ENCODE measurements at places on chromosomes 1 and 21.

- DNase-seq = no peak
These were observed 78.3 kb downstream of the NOS1AP start for GRCh38 chr1:162147760-162148159.

GRCh38 chr1:15031251-15031933 is 122.2 kb upstream of the TMEM51 start:
- DNase-seq = no peak

DNA sequence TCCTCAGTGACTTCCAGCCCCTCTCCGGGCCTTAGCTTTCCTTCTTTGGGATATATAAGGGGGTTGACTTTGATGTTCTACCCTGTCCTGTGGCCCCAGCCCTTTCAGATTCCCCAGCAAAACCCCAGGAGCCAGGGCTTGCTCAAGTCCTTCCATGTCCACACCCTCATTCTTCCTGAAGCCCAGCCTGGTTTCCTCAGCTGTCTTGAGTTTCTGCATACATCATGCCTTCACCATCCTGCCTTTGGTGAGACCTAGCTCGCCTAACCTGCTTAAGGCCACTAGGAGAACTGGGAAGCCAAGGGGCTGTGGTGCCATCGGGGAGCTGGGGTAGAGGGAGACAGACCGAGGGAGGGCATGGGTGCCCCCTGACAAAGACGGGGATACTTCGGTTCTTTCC is 17.2 kb upstream of the PEF1 start:
- no peak for DNase-seq

DNA sequence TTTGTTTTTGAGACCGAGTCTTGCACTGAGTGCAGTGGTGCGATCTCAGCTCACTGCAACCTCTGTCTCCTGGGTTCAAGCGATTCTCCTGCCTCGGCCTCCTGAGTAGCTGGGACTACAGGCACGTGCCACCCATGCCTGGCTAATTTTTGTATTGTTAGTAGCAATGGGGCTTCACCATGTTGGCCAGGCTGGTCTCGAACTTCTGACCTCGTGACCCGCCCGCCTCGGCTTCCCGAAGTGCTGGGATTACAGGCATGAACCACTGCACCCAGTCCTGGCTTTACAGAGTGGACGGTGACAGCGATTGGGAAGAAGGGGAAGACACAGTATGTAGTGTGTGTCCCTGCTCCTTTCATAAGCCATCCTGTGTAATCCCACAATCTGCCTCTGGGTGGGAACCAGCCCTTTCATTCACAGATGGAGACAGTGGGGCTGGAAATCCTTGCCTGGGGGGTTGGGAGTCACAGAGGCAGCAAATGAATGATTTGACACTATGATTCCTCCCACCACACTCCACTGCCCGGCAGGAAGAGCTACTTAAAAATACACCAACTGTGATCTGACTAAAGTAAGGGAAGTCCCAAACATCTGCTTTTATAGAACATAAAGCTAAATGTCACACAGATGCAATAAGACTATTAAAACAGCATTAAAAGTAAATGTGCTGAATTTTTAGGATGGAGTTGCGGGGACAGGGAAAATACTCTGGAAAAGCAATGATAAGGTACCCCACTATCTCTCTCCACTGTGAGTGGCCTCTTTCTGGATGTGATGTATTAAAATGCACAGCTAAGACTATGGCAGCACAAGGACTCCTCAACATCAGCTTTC is 4.5 kb downstream of the PARP1 start:
- no peak for DNase-seq

DNA sequence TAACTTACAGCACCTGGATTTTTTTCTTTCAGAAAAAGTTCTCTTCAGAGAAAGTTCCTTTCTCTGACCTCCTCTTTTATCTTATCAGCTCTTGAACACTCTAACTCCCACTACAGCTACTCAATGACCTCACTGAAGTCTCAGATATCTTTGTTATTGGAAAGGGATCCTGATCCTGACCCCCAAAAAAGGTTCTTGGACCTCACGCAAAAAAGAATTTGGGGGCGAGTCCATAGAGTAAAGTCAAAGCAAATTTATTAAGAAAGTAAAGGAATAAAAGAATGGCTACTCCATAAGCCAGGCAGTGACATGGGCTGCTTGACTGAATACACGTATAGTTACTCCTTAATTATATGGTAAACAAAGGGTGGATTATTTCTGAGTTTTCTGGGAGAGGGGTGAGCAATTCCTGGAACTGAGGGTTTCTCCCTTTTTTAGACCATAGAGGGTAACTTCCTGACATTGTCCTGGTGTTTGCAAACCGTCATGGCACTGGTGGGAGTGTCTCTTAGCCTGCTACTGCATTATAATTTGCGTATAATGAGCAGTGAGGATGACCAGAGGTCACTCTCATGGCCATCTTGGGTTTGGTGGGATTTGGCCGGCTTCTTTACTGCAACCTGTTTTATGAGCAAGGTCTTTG is 44.2 kb downstream of the WDR64 start:
- DNase-seq = no peak

DNA sequence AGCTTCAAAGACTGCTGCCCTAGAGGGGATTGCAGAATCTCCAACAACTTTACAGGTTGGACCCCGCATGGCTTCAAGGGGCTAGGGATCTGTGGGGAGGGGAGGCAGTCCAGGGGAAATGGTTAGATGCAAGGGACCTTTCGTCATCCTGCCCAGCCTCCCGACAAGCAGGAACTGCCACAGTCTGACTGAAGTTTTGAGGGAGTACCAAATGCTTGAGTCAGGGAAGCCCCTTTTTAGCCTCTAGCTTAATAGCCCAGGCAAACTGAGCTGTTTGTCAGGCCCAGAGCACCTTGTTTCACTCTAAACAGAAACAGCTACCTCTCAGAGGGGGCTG is 1.1 kb downstream of the TOR3A start:
- DNase-seq = no peak

GRCh38 chr1:28028873-28029654 is 59.3 kb downstream of the EYA3 start:
- DNase-seq = no peak

GRCh38 chr1:83619170-83619896 is 379.6 kb downstream of the TTLL7 start:
- DNase-seq = no peak

GRCh38 chr1:150477733-150478132 is 9.5 kb upstream of the TARS2 start:
- no peak for DNase-seq
